ENCODE measurements at places on chromosomes 1 and 21.

GRCh38 chr1:205510308-205510950 is 6.0 kb downstream of the CDK18 start:
- no peak for DNase-seq

- DNase-seq: no peak
Observed at GRCh38 chr1:182337736-182338571, 53.6 kb downstream of the GLUL start.

- DNase-seq: no peak
Observed at GRCh38 chr1:4053774-4054173, 153.7 kb upstream of the C1orf174 start.

DNA sequence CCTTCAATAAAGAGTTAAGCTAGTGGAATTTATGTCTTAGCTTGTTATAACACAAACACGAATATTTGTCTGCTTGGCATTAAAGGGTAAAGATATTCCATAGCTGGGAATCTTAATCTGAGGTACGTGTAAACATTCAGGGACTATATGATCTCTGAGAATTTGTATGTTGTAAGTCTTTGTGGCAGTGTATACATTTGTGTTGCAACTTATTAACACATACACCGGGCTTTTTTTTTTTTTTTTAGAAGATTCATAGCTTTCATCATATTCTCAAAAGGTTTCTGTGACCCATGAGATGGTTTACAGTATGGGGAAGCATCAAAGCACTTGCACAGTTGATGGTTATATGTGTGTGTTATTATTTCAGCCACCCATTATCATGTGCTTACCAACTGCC is 3.0 kb downstream of the GGPS1 start:
- DNase-seq: no peak

GRCh38 chr1:228317411-228317828 is 89.2 kb downstream of the TRIM11 start:
- DNase-seq: no peak

- no peak for DNase-seq
Observed at GRCh38 chr1:82646336-82646735, 845.6 kb downstream of the ADGRL2 start.

GRCh38 chr1:145985502-145986439 is 10.6 kb downstream of the TXNIP start:
- DNase-seq: no peak

DNA sequence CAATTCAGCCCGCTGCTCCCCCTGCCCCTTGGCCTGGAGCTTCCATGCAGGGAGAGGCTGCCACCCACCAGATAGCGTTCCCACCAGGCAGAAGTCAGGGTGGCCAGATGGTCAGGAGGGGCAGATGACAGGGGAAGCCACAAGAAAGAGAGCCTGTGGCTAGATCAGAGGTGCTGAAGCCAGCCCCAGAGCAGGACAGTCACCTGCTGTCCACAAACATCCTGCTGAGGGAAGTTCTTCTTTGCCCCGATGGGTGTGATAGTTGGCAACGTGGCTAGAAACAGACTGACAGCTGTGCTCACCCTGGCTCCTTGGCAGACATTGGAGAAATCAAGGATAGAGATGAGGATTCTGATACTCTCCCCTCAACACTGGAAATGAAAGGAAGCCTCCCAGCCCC is 27.2 kb upstream of the SRP9 start:
- no peak for DNase-seq

DNA sequence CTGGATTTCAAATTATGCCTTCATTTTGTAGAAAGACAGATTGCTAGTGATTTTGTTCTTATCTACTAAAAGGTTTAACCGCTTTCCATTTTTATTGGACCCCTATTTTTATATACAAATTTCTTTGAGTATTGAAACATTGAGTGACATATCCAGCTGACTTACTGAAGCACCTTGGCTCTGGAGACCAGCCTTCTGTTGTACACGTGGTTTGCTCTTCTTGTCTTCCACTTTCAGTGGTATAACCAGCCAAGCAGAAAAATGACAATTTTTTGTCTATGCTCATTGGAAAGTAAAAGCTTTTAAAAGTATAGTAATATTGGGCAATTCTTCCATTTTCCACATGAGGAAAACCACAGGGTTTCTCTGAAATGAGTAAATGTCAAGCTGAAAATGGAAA is 4.4 kb downstream of the F13B start:
- no peak for DNase-seq

DNA sequence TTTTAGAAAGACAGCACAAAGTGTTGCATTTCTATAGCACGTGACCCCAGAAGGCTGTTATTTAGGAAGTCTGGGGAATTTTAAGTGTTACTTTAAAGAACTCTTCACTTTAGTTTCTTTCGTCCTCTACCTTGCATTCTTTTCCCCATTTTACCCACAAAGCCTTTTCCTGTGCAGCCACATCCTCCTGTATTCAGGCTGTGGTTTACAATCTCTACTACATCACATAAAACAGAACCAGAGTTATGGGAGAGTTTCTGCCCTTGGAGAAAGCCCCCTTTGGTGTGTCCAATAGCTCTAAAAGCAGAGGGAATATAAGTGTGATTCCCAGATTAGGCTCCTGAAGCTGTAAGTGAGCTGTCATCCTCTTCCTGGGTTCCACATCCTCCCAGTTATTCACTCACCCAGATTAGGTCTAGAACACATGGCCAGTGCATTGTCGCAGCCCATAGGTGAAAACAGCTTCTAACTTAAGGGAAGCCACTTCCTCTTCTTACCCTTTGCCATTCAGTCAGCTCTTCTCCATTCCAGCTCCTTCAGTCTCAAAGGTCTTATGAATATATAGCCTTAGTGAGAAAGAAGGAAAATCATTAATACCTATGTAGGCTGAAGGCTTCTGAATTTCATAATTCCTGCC is 171.1 kb downstream of the PIGK start:
- DNase-seq: no peak

DNA sequence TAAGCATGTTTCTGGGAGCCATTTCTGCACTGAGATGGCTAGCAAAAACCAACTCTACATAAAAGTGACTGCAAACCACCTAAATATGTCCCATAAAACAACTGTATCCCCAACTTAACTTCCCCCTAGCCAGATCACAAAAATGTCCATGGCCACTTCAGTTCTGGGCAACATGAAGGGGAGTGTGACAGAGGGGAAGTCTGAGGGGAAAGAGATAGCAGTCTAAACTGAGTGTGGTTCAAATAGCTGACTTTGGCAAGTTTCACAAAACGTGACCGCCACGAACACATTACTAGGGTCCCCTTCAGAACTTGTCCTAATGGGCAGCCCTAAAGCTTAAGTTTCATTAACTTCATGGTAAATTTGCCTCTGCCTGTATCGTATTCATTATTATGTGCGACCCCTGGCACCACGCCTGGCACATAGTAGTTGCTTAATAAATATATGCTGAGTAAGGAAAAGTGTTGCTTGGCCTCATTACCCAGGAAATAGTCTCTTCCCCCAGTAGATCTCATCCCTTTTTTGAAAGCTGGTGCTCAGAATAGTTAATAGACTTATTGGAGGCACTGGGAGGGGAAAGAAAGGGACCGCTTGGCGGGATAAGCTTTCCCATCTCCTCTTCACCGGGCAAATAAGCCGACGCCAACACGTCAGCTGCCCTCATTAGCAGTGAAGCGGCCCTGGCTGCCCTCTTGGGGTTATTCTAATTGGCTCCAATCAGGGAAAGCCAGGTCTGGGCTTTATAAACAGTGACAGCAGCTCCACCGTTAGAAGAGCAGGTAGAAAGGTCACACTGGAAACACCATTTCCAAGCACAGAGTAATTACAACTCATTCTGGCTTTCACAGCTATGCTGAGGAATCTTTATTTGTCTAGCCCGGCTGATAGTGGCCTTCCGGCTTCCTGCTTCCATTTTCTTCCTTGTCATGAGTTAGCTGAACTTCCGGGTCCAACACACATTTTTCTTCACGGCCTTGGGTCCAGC is 122.1 kb downstream of the LRIG2 start:
- no peak for DNase-seq

DNA sequence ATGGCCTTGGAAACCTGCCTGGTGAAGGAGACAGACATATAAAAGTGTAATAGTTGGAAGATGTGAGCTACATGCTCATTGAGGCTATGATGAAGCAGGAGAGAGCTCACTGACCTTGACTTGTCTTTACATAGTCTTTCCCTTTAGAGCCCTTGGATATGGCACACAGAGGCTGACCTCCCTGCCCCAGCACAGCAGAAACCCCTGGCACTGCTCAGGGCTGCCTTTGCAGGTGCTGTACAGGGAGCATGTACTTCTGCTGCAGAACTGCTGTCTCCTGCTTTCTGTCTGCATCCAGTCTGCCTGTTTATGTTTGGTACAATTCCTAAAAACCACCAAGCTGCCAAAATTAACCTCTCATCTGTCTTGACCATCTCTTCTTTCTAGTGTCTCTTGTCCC is 80.5 kb downstream of the C1orf21 start:
- DNase-seq: no peak

GRCh38 chr1:224205438-224205840 is 22.4 kb downstream of the DEGS1 start:
- DNase-seq: no peak

DNA sequence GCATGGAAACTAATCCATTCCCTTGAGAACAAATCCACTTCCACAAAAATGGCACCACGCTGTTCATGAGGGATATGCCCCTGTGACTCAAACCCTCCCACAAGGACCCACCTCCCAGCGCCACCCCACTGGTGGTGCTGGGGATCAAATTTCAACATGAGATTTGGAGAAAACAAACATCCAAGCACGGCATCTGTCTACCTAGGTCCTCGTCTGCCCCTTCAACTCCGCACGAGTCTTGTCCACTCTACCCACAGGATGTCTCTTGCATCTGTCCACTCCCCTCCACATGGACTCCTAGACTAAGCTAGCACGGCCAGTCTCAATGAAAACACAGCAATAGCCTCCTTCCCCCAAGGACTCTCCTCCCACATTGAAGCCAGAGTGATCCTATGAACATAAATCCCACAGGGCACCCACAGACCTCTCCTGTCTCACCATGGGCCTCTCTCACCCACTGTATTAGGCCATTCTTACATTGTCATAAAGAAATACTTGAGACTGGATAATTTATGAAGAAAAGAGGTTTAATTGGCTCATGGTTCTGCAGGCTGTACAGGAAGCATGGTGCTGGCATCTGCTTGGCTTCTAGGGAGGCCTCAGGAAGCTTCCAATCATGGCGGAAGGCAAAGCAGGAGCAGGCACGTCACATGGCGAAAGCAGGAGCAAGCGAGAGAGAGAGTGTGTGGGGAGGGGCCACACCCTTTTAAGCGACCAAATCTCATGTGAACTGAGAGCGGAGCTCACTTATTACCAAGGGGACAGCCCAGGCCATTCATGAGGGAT is 101.4 kb downstream of the TOMM20 start:
- no peak for DNase-seq

DNA sequence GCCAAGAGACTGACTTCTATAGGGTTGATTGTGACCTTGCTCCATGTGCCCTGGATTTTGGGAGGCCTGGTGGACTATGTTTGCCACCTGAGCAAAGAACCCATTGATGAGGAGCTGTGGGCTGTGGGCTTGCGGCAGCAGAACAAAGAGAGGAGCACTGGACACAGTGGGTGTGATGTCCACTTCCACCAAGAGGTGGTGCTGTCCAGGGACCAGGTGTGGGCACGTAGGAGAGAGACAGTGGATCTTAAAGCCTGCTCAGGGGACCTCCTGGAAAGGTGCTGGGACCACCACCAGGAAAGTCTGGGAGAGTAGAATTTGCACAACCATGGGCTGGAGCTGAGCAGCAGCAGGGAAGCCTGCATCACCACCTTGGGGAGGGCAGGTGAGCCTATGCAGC is 106.7 kb upstream of the ETS2 start:
- no peak for DNase-seq

DNA sequence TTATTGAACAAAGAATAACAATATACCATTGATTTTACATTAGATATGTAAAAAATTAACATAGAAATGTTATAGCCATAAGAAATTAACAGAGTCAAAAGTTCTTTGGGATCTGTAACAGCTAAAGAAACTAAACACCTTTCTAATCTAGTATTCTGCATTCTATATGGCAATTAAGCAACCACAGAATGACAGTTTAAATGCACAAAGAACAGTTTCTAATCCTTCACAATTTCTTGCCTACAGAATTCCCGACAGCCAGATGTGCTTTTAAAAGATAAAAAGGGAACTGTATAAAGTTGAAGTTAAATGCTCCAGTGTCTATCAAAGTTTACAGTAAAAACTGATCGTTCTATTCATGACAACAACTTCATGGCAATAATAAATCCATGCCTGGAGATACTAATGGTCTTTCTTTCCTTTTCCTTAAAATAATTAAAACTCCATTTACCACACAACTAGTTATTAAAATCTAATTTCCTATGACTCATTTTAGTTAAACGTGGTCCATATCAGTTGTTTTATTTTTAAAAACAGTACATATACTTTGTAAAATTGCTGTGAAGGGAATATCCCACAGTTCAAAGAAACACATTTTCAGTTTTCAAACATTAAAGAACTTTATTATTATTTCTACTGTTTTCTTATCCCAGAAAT is 110.2 kb downstream of the EIF4G3 start:
- DNase-seq: no peak

DNA sequence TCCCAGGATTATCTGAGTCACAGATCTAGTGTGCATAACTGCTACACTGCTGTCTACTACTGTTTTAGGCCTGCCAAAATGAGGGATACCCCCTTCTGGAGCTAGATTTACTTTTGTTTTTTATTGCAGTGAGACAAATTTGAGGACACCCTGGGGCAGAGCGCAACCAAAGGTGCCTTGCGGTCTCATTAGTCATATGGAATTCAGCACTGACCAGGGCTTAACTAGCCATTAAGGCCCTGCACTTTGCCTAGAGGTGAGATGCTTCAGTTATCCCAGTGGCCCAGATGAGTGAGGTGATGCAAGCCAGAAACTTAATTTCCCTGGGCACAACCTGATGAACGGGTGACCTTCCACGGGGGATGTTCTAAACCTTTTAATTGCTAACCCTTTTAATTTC is 998 bp upstream of the SPAG17 start:
- no peak for DNase-seq

- no peak for DNase-seq
Observed at GRCh38 chr1:217712925-217713597, 81.9 kb downstream of the SPATA17 start.

DNA sequence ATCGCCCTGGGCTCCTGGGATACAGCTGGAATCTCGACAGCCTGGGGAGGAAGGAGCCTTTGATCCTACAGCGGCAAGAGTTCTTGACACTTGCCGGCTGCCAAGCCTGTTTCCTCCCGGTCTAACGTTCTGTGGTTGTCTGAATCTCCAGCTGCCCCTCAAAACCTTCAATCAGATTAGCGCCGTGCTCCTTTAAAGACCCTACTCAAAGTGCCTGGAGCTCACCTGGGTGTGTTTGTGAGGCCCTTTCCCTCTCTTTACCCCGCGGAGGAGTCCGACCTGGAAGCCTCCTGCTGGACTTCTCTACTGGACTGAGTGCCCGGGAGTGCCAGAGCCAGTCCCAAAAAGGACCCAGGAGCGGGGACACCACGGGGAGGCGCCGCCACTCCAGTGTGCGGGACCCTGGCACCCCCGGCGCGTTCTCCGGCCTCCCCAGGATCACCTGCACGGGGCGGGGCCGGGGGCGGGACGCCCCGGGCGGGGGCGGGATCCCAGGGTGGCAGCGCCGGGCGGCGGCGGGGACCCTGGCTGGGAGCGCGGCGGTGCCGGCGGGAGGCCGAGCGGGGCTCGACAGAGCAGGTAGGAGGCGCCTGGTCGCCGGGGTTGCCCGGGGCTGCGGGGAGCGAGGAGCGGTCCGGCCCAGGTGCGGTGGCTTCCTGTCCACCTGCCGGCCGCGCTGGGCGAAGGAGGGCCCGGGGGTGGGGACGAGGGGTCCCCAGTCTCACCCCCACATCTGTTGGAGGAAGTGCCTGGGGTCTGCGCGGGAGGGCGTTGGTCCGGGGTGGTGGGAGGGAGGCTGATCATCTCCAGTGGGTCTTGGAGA is at the start of gene NCMAP:
Gene NCMAP, plus strand, starts transcription at position 497 of the 823 bp plus-strand sequence. CDS start 39,344 bp downstream, outside the sequence.
- no peak for DNase-seq

GRCh38 chr1:47830021-47830420 is 167.2 kb downstream of the TRABD2B start:
- no peak for DNase-seq

- no peak for DNase-seq
Observed at GRCh38 chr1:17118706-17119075, 560 bp downstream of the PADI2 start.

Measured in right renal cortex interstitium (tissue), 3 donors.